SJSA1 (cell line): ENCODE measurements at places on chromosomes 11 and 22.

GRCh38 chr11:2575591-2576051, 124.2 kb downstream of the KCNQ1OT1 start:
- DNase-seq: no peak

GRCh38 chr22:28269277-28269676, 350.2 kb upstream of the PITPNB start:
- DNase-seq: no peak

GRCh38 chr22:41418717-41419116, 27.9 kb downstream of the TOB2 start:
- DNase-seq: no peak

DNA sequence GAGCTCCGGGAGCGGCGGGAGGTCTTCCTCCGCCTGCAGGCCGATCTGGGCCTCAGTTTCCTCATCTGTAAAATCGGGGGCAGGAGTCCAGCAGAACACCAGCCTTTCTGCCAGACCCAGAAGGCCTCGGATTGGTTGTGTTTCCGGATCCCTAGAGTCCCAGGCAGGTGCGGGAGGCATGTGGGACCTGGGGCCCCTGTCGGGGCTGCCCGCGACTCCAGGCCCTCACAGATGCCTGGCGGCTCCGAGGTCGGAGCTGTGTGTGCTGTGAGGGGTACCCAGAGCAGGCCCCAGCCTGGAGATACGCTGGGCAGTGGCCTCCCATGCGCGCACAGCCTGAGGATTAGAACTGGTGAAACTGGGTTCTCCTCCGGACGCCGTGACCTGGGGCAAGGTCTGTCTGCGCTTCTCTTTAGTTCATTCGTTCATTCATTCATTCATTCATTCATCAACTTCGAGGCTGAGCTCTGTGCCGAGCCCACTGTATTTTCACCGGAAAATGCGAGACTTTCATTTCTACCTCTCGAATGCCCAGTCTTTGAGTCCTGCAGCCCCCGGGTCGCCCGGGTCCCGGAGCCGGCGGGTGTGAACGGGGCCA, 24.6 kb downstream of the FLRT1 start:
- no peak for DNase-seq

GRCh38 chr11:68116974-68117373, 4.2 kb downstream of the CHKA start:
- DNase-seq: no peak

DNA sequence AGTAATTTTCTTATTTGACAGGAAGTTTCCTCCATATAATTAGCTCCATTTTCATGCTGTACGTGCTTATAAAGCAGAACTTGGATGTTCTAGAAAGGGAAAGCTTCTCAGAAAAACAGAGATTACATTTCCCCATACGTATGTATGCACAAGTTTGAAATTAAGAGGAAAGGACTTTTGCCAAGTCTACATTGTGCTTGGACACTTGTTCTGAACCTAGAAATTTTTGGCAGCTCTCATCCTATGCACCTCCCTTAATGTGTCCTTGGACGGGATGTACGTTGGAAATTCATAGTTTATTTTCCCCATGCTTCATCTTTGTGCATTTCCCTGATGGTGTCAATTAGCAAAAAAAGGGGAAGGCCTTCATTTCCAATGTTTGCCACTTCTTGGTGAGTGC, 322.7 kb downstream of the BLID start:
- DNase-seq: no peak

DNA sequence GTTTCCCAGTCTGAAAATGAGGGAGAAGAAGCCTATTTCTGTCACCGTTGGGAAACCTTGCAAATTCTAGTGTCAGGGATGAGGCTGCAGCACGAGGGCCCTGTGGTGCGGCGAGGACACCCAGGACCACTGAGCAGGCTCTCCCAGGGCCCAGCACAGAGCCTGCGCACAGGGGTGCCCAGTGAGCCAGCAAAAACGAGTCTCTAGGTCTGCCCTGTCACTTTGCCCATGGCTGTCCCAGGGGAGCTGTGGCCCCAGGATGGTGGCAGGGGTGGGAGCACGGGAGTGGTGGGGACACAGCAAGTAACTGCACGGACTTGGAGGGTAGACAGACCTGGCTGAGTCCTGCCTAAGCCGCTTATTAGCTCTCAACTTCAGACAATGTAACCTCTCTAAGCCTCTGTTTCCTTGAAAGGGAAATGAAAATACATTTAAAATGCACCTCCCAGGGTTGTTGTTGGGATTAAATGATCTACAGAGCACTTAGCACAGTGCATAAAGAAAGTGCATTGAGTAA, 44.2 kb downstream of the DSCAML1 start:
- no peak for DNase-seq

DNA sequence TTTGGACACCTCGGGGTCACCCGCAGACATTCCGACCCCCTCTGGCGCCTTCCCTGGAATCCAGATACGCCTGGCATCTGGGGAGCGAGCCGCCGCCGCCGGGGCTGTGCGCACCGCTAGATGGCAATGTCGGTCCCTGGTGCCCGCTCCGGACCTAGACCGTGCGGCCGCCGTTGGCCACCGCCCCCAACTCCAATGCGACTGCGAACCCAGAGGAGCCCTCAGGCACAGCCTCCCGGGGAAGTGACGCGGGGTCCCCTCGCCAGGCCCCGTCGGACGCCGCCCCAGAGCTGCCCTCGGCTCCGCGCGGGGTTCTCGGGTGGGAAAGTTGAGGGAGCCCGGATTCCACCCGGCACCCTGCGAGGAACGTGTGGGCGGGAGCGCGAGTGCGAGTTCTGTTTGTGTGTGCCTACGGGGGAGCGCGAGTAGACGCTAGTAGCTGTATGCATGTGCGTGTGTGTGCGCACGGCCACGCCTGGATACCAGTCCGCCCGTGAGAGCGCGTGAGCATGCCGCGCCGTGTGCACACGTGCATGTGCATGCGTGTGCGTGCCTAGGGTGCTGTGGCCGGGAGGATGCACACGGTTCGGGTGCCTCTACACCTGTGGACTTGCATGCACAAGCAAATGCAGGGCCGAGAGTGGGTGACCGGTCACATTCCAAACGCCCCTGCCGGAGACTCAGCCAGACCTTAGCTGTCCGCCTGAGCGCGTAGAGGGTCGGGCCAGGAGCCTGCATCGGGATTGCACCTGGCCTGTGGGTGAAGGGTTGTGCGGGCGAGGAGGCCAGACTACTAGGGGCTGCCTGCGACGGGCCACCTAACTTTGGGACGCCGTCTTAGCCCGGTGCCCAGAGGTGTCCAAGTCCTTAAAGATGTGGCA, 1.9 kb downstream of the CHRM4 start:
- DNase-seq: peak; percentile 76

DNA sequence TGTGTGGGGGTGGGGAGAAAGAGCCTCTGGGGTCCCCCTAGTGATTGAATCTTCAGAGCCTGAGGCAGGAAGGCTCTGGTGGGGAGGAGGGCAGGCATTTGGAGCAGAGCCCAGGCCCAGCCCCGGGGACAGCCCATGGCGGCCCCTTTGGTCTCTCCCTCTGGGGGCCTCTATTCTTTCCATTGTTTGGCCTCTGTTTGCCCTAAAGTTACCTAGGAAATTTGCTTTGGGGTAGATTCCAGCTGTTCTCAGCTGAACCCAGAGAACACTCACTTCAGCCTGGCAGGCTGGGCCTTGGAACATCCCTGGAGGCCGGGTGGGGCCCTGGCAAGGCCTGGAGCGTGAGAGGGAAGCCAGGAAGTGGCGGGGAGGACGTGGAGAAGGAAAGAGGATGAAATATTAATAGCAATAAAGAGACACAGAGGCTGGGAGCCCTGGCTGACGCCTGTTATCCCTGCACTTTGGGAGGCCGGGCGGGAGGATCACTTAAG, 22.9 kb upstream of the A4GALT start:
- DNase-seq: peak; percentile 95

- DNase-seq: no peak
Observed at GRCh38 chr11:102253020-102253715, 64.1 kb upstream of the BIRC3 start.

- peak; percentile 66 for DNase-seq
Observed at GRCh38 chr11:111631666-111632039, 29.4 kb downstream of the SIK2 start.

DNA sequence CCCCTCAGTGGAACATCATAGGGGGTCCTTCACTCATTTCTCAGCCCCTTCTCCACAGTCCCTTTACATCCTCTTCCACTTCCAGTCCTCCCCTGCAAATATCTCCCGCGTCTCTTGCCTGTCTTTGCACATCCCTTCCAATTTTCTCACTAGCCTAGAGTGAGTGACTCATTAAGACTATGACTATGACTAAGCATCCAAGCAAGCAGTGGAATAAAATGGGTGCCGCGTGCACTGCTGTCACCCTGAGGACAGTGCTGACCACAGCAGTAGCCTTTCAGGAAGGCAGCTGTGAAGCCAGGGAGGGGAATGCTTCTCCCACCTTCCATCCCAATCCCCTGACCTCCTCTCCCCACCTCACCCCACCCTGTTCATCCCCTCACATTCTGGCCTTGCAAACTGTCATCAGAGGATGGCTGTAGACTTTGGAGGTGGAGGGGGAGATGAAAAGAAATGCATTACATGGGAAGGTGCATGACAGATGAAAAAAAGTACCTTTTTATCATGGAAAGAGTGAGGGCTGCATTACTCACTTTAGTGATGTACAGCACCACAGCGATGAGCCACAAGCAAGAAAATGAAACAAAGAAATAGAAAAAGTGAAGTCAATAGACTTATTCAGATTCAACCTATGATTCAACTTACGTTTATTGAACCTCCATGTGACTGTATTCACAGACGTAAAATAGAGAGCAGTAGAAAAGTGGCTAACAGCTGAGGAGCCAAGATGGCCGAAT, 948.2 kb downstream of the NTM start:
- DNase-seq: no peak

- no peak for DNase-seq
Observed at GRCh38 chr11:130531061-130531460, 82.6 kb downstream of the ADAMTS15 start.

DNA sequence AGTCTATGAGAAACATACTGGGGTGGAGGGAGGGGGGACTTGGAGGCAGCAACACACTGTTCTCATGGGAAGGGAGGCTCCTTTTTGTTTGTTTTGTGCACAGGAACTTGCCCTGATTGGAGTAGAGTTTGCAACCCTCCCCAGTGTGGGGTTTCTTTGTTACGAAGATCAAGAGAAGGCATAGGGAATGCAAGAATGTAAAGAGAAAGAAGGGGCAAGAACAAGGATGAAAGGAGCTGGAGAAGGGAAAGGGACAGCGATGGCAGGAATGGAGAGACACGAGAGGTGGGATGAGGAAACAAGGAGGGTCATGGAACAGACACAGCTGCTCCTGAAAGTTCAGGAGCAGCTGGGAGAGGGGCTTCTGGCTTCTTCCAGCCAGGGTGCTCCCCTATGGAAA, 611.7 kb downstream of the NTM start:
- no peak for DNase-seq

GRCh38 chr11:12149672-12150225, 39.4 kb downstream of the MICAL2 start:
- DNase-seq: peak; percentile 41

GRCh38 chr11:84524422-84525051, 1102.6 kb downstream of the DLG2 start:
- DNase-seq: no peak

GRCh38 chr11:72250661-72251464, 6.9 kb upstream of the PHOX2A start:
- DNase-seq: no peak

GRCh38 chr11:123384116-123384515, 46.0 kb upstream of the GRAMD1B start:
- no peak for DNase-seq

GRCh38 chr11:59191095-59191494, 19.2 kb downstream of the DTX4 start:
- DNase-seq: no peak

DNA sequence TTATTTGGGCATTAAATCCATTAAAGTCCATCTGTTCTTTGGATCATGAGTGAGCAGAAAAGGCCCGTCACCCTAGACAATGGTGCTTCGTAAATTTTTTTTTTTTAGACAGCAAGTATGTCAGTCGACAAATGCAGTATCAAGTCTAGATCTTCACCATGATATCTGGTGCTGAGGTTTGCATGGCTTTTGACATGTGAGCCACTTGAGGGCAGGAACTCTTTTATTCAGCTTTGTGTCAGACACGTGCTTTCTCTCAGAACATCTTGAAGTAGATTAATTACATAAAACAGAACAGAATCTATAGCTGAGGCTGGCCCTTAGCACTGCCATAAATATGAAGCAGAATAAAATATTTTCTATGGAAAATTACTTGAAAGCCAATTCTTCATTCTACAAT, 62.9 kb upstream of the CARD18 start:
- DNase-seq: no peak

- no peak for DNase-seq
Observed at GRCh38 chr11:69508974-69509373, 27.5 kb downstream of the LINC01488 start.

DNA sequence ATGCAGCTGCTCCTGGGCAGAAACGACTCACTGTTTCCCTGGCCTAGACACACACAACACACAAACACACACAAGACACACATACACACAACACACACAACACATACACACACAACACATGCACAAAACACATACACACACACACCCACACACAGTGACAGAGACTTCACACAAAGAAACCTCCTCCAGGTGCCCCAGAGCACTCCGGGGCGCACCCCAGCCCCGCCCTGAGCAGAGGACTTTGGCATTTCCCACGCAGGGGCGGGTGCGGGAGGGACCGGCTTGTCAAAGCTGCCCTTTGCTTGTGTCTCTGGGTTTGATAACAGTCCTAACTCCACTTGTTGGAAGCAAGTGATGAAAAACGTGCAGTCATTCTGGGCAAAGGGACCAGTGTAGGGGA, 6.5 kb downstream of the APOBEC3A start:
- no peak for DNase-seq
